ENCODE measurements at places on chromosomes 11 and 22. TPM values are rescaled to one million over a fixed set of nuclear protein-coding genes. Genes with fewer than 3 reads are reported as not detected.
A peak's percentile ranks its signal among the peaks of the same experiment; 100 is the strongest.

DNA sequence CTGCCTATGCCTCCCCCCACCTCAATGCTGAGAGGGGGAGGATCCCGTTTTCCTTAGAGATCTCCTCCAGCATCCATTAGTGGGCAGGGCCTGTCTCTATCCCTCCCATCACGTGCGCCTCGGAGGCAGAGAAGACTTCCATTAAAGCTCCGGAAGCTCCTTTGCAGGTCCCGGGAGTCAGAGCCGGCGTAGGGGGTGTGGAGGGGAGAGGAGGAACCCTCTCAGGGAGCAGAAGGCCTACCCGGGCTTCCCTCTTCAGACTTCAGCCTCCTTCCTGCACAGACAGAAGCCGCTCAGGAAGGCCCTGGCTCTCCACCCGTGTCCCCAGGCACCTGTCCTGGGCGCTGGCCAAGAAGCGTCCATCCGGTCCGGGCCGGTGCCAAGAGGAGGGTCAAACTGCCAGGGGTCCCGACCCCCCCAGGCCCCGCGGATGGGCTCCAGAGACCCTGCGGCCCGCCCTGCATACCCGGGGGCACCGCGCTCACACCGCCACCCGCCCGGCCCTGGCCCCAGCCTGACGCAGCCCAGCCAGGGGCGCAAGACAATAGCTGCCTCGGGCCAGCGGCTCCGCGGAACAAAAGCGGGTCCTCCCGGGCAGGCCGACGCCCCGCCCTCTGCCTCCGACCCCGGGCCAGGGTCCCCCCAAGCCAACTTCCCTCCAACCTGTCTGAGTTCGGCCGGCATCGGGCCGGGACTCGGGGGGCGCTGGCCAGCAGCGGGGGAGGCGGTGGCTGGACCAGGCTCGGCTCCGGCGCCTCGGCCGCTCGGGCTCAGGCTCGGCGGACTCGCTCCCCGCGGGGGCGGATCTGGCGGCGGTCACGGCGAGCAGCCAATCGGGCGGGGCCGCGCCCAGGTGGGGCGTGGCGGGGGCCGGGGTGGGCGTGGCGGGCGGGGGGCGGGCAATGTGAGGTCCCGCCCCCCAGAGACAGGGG lies 29.9 kb downstream of the ARVCF start:
- DNase-seq = peak; percentile 85

Gene SHISAL1
- 8.7 TPM for total RNA-seq

- DNase-seq = no peak
Measured at GRCh38 chr11:95035316-95035715, 10.3 kb downstream of the KDM4E start.

DNA sequence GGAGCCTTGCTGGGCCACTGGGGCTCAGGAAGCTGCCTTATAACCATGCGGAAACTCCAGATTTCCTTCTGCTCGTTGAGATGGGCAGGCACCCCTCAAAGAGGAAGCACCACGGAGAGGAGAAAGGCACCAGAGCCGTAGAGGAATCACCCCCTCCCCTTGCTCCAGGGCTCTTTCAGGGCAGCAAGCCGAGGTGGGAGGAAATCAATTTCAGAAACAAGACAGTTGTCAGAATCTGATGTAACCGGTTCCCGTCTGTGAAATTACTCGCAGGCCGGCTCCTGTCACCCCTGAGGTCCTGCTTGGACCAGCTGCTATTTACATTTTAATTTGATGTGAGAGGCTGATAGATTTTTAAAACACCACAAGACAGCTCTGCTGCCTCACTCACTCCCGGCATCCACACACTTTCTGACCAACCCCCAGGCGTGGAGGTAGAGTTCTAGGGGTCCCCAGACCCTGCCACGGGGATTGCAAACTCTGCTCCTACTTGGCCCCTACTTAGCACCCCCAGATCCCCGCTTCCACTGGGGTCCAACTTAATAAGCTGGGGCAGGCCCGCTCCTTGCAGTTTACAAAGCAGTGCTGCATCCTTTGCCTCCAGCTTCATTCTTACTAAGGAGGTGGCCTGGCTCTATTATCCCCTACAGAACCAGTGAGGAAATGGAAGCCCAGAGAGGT lies 162.5 kb downstream of the CEP164 start:
- no peak for DNase-seq

Gene CRYBB2
- not detected for total RNA-seq

Gene PRRG4
- total RNA-seq = 1.7 TPM

DNA sequence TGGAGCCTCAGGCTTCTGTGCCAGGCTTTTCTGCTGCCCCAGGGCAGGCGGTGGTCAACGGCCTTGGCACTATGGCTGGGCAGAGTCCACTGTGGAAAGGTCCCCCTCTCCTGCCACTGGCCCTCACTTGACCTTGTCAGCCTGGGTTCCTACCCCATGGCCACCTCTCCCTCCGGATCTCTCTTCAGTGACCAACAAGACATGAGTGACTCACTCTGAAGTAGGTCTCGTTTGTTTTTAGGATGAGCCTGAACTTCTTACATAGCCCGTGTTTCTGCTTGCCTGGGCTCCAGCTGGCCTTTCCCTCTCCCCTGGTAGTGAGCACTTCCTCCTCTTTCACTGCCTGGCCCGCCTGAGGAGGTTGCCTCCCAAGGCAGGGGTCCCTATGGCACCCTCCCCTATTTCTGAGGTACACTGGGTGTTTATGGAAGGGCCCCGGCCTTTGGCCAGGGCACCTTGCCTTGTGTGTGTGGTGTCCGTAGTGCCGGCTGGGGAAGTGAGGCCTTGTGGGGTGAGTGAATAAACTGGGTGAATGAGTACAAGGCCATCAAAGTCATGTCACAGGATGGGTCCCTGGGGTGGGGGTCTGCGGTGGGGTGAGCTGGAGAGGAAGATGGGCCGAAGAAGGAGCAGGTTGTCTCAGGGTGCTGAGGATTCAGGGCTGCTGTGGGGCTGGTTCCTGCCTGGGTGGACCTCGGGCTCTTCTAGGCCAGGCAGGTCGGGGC lies 5.0 kb downstream of the SHANK3 start:
- no peak for DNase-seq

- DNase-seq = peak; percentile 85
Measured at GRCh38 chr11:62909107-62909894, 11.9 kb downstream of the CHRM1 start.

DNA sequence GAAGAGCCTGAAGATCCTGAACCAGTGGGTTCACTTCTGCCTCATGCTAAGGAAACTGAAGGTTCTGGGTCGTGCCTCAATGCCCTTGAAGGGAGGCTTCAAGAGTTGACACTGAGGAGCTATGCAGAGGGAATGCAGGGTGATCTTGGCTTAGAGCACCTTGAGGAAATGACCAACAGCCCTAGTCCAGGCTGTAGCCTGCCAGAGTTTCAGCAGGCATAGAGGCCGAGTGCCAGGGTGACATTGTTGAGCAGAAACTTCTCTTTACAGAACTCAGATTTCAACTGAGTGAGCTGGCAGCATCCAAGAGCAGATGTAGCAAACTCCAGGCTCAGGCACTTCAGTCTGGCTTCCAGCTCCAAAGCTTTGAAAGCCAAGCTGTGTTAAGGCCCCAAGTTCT lies 23.1 kb upstream of the CAPRIN1 start:
- DNase-seq = no peak

DNA sequence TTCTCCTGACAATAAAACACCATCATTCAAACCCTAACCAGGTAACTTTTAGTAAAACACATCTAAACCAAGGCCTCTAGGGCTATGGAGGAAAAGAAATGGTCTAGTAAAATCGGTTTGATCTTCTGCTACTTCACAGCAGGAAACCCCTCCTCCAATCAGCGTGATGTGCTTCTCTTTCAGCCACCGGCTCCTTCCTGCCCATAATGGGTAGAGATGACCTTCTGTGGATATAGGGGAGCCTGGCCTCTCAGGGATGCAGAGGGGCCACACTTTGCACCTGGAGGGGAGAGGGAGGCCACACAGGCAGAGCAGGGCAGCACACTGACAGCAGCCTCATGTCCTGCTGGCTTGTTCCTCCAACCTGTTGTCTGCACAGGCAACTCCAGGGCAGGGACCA lies 6.9 kb downstream of the EHD1 start:
- DNase-seq = no peak

DNA sequence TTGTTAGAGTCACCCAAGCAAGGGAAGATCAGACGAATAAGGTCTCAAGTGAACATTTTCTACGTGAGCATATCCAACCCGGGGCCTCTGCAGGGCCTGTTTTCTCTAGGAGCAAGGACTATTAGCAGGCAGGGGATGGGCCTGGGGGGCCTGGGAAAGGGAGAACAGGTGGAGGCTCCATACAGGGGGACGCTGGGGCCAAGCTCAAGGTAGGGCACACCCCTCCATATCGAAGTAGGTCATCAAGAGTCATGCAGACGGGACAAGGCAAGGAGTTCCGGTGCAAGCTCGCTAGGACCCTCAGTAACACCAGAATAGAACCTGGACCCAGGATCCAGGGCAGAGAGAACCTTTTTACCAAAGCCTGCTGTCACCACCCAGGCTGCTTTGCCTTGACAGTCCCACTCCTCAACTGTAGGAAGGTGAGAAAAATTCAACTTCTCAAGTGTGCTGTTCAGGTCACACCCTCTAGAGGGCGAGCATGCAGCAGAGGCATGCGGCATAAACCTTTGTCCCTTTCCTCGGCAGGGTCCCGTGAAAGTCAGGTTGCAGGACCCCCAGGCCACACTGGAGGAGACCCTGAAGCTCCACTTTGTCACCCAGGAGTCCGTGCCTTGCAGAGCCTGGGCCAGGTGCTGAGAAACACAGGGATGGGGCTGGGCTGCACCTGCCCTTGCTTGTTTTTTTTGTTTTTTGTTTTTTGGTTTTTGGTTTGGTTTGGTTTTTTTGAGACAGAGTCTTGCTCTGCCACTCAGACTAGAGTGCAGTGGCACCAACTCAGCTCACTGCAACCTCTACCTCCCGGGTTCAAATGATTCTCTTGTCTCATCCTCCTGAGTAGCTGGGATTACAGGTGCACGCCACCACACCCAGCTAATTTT lies 8.6 kb upstream of the APOBEC3B start:
- peak; percentile 38 for DNase-seq

DNA sequence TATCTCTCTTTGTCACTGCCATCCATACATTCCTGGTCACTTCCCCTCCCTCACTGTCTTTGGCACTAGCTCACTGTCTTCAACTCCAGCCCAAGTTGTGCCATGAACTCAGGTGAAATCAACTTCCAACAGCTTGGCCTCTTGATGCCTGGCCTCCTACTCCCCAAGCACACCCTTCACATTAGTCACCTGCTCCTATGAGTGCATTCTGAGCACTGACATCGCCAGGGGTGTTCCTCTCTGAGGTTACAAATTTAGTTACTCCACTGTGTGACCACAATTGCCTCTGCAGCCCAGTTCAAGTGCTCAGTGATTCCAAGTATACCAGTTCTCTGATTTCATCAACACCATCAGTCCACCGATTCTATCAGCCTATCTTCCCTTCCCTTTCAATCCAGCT lies 10.8 kb downstream of the DRD2 start:
- DNase-seq = no peak

Gene PGA3
- not detected for total RNA-seq

Gene LMO2
- 6.0 TPM for total RNA-seq

GRCh38 chr11:63427971-63428508 lies 58.5 kb downstream of the SLC22A9 start:
- no peak for DNase-seq

Gene DHCR7
- total RNA-seq = 34.9 TPM

DNA sequence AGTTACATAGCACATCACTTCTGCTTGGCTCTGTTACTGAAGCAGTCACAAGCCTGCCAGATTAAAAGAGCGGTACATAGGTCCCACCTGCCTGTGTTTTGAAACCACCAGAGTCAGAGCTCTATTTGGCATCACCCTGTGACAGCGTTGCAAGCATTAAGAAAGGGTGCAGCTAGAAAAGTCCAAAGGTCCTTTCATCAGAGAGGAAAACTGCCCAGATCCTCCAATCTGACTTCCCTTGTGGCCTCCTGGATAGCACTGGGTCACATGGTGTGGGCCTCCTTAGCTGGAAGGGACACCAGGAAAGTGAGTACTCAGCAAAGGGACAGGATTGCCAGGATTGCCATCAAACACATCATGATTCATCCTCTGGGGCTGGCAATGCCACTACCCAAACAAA lies 22.9 kb downstream of the STX3 start:
- DNase-seq = no peak

GRCh38 chr11:74325649-74326645 lies 14.5 kb upstream of the P4HA3 start:
- peak; percentile 46 for DNase-seq

Gene FAM227A
- 0.80 TPM for total RNA-seq

Gene SLC35E4
- 11.4 TPM for total RNA-seq

- no peak for DNase-seq
Measured at GRCh38 chr11:120391292-120391691, 55.1 kb downstream of the ARHGEF12 start.

DNA sequence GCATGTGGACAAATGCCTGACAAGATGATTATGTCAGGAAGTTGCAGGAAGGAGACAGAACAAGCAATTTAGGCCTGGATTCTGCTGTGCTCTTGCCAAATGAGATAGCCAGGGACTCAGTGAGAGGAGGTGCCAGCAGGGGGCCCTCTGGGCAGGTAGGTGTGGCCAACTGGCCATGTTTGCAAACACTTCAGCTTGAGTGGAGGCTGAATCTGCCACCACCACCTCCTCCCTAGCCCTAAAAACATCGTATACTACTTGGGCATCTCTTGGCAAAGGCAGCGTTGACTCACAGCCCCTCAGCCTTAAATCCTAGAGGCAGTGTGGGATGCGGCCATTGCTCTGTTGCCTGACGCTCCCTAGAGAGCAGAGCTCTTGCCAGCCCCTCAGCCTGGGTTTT lies 95.1 kb upstream of the PLET1 start:
- peak; percentile 76 for DNase-seq

Gene INPP5J
- 1.3 TPM for total RNA-seq

- no peak for DNase-seq
Measured at GRCh38 chr11:124098141-124098540, 17.1 kb upstream of the VWA5A start.

Gene LRP4
- 1.7 TPM for total RNA-seq

Gene KCNQ1
- total RNA-seq = not detected

GRCh38 chr22:41696703-41697102 lies 2.6 kb upstream of the MEI1 start:
- no peak for DNase-seq

- DNase-seq = no peak
Measured at GRCh38 chr11:130171534-130171933, 12.0 kb downstream of the ST14 start.

- DNase-seq = peak; percentile 98
Measured at GRCh38 chr22:17576470-17576869, 13.2 kb downstream of the SLC25A18 start.

Gene LRRC32
- 0.18 TPM for total RNA-seq

- peak; percentile 61 for DNase-seq
Measured at GRCh38 chr11:34600339-34601084, 20.4 kb upstream of the EHF start.

DNA sequence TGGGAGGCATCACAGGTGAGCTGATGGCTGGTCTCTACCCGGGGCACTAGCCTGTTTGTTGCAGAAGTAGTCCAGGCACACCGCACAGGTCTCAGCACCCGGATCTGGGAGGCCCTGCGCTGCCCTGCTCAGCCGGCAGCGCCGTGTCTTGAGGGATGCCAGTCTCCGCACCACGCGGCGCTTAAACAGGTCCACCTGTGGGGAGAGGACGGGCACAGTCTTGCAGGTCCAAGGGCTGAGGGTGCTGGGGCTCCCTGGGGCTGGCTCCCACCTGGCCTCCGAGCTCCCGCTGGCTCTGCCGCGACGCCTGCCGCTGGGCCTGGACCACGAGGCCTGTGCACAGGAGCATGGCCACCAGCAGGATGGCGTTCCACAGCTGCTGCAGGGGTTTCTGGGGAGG lies 7.2 kb downstream of the RNF215 start:
- DNase-seq = no peak

- DNase-seq = no peak
Measured at GRCh38 chr22:29224859-29225410, 19.2 kb downstream of the EMID1 start.

Measured in Daoy (cell line).